ENCODE measurements at places on chromosomes 2 and 18.

GRCh38 chr2:9333591-9334171, 89.6 kb downstream of the ITGB1BP1 start:
- DNase-seq = no peak

GRCh38 chr2:1886405-1886992, 142.2 kb upstream of the PXDN start:
- peak; percentile 5 for DNase-seq

DNA sequence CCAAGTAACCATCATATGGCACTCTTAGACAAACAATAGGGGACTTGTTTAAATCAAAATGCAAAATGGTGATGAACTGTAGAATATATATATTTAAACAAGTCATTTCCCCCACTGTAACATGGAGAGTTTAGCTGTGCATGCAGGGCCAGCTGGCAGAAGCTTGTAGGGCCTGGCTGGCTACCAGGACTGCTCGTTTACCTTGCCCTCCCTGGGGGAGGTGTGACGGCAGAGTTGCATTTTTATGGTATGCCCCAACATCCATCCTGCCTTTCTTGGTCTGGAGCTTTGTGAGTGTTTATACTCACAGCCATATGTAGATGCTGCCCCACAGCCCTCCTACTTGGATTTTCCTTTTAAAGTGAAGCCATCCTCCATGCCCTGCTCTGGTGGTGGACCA, 101.7 kb upstream of the ZFP36L2 start:
- DNase-seq = no peak

GRCh38 chr2:128326346-128326745, 7.7 kb upstream of the HS6ST1 start:
- no peak for DNase-seq

DNA sequence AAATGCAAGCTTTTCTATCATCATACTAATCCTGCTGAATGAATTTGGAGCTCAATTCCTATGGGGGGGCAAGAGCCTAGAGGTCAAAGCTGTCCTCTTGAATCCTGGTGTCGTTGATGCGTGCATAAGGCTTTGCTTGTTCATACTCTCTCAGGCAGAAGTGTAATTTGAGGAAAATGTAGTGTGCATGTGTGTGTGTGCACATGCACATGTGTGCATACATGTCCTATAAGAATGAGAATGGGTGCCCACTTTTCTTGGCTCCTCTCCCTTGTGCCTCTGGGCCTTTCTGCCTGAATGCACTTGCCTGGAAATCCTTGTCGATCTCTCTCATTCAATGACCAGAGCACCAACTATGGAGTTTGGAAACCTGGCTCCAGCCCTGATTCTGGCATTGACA, 28.5 kb upstream of the C18orf32 start:
- DNase-seq = no peak

GRCh38 chr18:59459369-59460071, 100.5 kb upstream of the LMAN1 start:
- no peak for DNase-seq

DNA sequence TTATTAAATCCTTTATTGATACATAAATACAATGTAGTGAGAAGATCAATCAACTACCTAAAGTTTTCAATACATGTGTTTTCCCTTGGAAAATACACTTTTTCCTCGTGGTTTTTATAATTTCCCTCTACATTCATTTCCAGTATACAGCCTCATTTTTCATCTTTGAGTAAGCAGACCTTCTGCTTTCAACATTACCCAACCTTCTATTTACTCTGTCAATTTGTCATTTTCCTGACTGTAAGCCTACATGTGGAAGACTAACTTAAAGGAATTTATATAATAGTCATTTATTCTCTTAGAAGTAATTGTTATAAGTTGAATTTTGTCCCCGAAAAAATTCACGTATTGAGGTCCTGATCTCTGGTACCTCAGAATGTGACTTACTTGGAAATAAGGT, 594.0 kb downstream of the NUP35 start:
- DNase-seq = no peak

DNA sequence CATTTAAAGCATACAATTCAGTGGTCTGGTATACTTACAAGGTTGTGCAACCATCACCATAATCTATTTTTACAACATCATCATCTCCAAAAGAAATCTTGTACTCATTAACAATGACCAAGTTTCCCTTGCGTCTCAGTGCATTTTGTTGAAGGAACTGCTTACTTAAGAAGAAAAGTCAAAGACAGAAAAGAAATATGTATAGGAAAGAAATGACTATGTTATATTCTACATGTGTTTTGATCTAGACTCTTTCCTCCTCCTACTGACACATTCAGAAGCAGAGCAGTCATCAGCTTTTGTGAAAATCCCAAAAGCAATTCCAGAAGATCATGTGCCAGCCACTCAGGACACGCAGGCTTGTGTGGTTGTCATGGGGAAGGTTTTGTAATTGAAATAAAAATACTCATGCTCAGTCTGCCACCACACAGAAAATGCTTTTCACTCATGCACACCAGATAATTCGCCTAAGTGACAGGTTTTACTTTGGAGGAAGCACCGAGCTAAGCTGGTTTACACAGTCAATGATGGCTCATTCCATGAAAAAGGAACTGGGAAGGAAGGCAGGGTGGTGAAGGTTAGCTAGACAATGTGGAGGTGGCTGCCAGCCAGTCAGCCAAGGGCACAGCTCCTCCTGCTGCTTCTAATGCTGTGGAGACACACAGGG, 158.5 kb upstream of the REV1 start:
- DNase-seq = no peak

DNA sequence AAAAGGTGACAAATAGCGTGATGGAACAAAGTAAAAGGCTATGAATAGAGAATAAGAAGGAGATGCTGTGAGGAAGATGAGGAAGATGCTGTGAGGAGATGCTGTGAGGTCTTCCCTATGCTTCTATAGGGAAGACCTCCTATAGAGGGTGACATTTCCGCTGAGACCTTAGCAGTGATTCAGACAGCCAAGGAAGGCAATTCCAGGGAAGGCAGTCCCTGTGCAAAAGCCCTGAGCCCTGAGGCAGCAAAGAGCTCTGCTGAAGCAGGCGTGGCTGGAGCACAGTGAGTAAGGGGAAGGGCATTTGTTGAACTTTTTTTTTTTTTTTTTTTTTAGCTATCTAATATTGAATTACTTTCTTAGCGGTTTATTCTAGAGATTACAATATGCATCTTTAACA, 142.7 kb upstream of the FOSL2 start:
- no peak for DNase-seq

GRCh38 chr2:169480079-169480465, 778 bp downstream of the BBS5 start:
- no peak for DNase-seq

GRCh38 chr2:176493226-176493825, 224.1 kb downstream of the MTX2 start:
- DNase-seq = no peak

- DNase-seq = no peak
Measured at GRCh38 chr2:65025453-65026123, 30.6 kb upstream of the CEP68 start.

DNA sequence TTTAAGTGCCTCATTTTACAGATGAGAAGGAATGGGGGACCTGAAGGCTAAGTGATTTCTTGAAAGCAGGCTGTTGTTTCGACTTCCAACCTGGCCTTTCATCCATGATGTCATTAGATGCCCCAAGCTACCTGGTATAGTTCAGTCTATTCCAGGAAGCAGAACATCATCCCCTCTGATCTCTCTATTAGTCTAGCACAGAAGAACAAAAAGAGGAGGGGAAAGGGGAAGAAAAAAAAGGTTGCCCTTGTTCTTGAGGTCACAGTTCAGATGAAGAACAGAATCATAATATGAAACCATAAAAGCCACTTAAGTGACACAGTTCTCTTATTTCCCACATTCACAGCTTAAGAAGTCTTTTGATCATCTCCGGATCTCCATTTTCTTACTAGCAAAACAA, 386.2 kb upstream of the HNRNPA3 start:
- no peak for DNase-seq

DNA sequence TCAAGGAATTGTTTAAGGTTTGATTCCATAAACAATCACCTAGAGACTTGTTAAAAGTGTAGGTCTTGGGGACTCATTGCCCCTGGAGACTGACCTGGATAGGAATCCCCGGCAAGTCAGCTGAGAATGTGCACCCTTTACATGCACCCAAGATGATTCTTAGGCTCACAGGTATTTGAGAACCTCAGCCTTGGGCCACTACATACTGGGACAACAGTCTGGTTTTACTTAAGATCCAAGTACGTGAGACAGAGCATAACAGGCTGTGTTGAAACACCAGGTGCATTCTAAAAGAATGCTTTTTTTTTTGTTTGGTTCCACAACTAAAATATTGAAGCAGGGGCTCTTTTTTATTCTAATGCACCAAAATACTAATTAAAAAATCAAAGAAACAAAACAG, 215.8 kb downstream of the TMX3 start:
- DNase-seq = no peak

DNA sequence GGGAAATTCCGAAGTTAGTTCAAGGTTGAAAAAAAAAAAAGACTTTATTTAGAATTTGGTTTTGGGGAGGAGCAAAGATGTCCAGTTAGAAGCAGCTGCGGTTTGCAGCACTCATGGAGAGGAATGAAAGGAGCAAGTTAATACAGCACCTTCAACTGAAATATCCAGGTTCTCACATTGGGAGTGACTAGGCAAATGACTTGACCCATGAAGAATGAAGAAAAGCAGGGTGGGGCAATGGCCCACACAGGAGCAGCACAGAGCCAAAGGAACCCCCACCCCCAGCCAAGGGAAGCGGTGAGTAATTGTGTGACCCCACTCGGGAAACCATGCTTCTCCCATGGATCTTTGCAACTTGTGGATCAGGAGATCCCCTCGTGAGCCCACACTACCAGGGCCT, 32.8 kb downstream of the ZNF892 start:
- DNase-seq = no peak

- DNase-seq = no peak
Measured at GRCh38 chr2:226798422-226799210, 1.0 kb downstream of the IRS1 start.

DNA sequence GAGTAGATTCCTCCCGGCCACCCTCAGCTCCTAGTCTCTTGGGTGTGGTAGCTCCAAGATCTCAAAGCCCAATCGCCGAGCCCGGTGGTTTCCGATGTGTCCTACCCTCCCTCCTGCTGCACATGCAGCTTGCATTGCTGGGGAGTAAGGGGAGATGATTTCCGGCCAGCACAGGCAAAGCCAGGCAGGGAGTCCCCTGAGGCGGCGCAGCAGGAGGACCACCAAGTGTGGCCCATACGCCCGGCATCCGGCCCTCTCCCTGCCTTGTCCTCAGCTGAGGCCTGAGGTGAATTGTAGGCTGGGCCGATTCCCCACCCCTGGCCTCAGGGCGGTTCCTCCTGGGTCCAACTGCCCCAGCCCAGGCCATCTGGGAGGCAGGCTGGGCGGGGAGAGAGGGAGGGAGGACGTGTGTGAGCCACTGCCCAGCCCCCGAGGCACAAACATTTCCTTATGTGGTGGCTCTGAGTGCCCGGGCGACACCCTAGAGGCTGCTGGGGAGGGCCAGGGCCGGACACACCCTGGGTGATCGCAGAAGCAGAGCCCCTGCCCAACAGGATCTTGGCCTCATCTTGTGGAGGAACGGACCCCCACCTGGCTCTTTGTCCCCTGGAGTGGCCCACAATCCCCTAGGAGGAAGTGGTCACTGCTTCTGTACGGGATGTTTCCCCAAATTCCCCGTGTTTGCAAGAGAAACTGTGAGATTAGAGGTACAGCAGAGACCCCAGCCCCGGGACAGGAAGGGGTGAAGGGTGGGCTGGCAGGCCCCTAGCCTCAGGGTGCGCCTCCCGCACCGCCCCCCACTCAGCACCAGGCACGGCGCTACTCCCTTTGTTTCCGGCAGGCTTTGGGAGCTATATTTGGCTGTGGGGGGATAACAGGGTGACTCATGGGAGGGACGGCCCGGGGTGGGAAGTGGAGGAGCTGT, 41.9 kb upstream of the PTMA start:
- no peak for DNase-seq

DNA sequence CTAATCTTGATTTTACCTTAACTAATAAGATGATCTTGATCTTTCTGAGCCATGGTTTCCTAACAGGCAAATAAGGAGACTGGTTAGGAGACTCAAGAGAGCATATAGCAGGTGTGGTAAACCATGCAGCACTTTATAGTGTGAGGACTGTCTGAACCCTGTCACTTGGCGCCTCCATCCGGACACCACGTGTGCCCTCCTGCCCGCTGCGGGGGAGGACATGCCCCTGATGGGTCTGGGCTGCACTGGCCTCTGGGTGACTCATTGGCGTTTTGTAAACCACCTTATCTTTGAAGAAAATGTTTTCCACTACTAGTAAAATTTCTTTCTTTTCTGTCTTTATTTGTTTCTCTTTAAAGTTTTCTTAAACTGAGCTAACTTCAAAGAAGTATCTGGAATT, 131.1 kb downstream of the FMNL2 start:
- DNase-seq = no peak

DNA sequence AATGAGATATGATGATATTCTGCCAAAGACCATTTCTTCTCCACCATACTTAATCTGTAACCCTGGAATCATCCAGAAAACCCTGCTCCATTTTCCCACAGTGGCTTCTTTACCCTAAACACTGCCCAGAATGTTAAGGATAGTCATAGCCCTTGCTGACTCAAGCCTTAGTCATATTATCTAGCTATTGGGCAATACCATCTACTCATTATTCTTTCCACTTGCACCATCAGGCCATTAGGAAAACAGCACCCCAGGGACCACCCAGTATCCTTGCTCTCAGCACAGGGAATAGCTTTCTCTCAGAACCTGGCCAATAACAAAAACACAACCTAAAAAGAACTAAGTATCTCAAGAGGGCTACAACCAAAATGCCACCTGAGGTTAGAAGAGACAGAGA, 445.7 kb upstream of the SLC14A2 start:
- no peak for DNase-seq

DNA sequence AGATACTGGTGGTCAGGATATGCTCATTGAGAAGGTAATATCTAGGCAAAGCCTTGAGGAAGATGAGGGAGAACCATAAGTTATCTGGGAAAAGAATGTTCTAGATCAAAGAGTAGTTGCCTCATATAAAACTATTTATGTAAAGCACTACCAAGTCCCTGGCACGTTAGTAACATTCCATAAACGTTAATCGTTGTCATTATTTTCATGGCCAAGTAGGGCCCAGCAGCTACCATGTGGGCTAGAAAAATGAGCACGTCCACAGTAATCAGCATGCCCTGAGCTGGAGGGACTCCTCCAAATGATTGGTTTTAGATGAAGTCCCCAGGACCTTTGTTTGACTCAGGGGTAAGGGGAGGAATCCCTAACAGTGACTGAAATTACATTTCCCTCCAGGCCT, 32.7 kb upstream of the AFTPH start:
- DNase-seq = no peak

- no peak for DNase-seq
Measured at GRCh38 chr2:154686162-154686561, 12.3 kb upstream of the KCNJ3 start.

Measured in activated T-cell treated with anti-CD3 and anti-CD28 coated beads for 4 hours (primary cell).